Cerebellum (tissue), 4 donors: ENCODE measurements at places on chromosomes 4 and X. TPM values are rescaled to one million over a fixed set of nuclear protein-coding genes. Genes with fewer than 3 reads are reported as not detected.
A peak's percentile ranks its signal among the peaks of the same experiment; 100 is the strongest.

GRCh38 chr4:152691761-152692160, 12.0 kb upstream of the TMEM154 start:
- DNase-seq, result no peak

GRCh38 chr4:183657564-183657963, 1.4 kb downstream of the RWDD4 start:
- no peak for DNase-seq

DNA sequence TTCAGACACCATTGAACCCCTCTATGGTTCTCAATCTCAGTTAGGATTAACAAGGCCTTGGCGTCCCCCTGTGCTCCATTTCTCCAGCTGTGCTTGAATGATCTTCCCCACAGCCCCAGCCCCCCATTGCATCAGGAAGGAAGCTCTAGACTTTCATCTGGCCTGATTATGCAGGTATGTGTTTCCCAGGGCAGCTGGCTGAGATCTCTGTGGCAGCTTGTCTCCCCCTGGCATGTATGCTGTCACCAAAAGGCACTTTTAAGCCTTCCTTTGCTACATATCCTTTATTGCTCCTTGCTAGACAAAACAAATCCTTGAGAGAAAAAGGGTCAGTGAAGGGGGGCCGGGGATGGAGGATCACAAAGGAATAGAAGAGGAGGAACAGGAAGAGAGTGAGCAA, 1056.0 kb upstream of the SLIT2 start:
- DNase-seq, result no peak

- DNase-seq, result no peak
These were observed 109.1 kb downstream of the ANAPC4 start for GRCh38 chr4:25486171-25486570.

IGFBP7 gene
- total RNA-seq, result 26.9 TPM

GRCh38 chr4:95386410-95386809, 162.4 kb downstream of the UNC5C start:
- DNase-seq, result no peak

DNA sequence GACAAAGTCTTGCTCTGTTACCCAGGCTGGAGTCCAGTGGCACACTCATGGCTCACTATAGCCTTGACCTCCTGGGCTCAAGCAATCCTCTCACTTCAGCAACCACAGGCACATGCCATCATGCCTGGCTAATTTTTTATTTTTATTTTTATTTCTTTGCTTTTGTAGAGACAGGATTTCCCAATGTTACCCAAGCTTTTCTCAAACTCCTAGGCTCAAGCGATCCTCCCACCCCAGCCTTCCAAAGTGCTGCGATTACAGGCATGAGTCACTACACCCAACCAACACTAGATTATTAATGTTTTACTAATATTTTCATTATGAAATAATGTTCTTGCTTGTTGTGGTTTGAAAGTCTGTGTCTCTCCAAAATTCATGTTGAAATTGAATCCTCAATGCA, 5.2 kb upstream of the ACTRT1 start:
- DNase-seq, result no peak

PLXNA3 gene
- total RNA-seq, result 28.2 TPM

PAGE2 gene
- not detected for total RNA-seq

DNA sequence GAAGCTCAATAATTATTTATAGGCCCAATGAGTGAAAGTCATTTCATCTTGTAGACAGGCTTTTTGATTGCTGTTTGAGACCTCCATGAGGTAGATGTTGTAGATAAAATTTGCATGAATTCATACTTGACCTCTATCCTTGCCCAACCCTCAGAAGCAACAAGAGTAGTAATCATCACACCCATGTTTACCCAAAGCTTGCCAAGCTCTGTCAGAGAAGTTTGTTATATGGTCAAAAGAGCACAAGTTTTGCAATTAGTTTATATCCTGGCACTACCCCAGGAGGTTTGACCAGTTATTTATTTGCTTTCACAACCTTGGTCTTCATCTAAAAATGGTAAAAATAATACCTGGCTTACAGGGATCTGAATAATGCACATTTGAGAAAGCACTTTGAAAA, 20.7 kb downstream of the ADH7 start:
- no peak for DNase-seq

MAGEB2 gene
- total RNA-seq, result not detected

DNA sequence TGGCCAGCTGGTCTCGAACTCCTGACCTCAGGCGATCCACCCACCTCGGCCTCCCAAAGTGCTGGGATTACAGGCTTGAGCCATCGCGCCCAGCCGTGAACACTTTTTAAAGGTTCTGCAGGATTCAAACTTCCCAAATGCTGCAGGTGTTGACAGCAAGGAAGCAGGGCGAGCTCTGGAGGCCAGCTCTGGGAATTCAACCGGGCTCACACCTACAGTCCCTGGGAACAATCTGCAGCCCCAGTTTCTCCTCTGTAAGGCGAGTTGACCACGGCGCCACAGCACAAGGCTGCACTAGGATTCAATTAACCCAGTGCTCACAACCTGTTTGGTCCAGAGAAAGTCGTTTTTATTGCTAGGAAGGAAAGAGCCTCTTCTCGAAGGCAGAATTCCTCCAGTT, 1.6 kb downstream of the MTNR1A start:
- DNase-seq, result no peak

- no peak for DNase-seq
These were observed 18.5 kb downstream of the SORCS2 start for GRCh38 chr4:7210824-7211223.

DNA sequence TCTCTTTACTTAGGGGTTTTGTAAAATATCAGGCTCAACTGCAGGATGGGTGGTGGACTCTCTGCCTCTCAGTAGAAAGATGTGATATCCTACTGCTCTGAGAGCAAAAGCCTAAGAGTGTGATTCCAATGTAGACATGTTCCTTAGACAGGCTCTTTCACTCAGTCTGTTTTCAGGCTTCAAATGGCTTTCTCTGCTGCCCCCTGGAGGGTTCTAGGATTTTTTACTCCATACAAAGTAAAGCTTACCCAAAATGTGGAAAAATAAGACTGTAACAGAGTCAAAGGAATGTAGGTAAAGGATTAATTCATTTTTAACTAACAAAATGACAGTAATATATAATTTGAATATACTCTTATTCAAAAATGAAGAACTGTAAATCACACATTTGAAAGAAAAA, 32.1 kb downstream of the ZGRF1 start:
- peak; percentile 49 for DNase-seq

GRCh38 chr4:26829018-26829417, 31.6 kb upstream of the STIM2 start:
- DNase-seq, result no peak

SATL1 gene
- total RNA-seq, result 2.6 TPM

GRCh38 chr4:743463-744211, 38.0 kb downstream of the PCGF3 start:
- no peak for DNase-seq

RTL5 gene
- total RNA-seq, result 5.2 TPM

TEC gene
- total RNA-seq, result 0.73 TPM

DCAF8L2 gene
- total RNA-seq, result not detected

GRCh38 chr4:72110886-72111285, 79.1 kb downstream of the NPFFR2 start:
- no peak for DNase-seq

DNA sequence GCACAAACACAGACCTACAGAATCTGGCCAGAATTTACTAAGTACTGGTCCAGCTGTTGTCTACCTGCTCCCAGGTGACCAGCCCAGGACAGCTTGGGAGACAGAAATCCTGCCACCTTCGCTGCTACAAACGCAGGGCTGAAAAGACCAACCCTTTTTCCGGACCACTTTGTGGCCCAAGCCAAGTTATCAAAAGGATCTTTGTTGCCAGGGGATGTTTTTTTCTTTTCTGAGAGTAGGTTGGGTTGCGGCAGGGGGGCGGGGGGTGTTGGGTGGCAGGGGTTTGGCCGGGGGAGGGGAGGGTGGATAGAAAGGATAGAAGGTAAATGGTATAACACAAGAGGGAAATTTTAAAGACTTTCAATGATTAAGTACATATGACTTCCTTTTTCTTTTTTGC, 63.4 kb downstream of the STOX2 start:
- DNase-seq, result no peak

DNA sequence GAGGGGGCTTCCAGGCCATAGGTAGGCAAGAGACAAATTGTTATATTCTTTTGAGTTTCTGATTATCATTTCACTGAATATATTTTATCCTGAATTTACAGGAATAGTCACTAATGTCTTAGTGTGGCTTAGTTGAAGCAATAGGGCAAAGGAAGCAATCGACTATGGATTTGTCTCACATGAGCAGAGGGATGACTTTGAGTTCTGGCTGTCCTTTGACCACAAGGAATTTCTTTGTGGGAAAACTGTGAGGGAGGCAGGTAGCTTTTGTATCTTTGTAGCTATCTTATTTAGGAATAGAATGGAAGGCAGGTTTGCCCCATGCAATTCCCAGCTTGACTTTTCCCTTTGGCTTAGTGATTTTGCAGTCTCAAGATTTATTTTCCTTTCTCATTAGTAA, 207.3 kb upstream of the ANXA10 start:
- DNase-seq, result no peak

DNA sequence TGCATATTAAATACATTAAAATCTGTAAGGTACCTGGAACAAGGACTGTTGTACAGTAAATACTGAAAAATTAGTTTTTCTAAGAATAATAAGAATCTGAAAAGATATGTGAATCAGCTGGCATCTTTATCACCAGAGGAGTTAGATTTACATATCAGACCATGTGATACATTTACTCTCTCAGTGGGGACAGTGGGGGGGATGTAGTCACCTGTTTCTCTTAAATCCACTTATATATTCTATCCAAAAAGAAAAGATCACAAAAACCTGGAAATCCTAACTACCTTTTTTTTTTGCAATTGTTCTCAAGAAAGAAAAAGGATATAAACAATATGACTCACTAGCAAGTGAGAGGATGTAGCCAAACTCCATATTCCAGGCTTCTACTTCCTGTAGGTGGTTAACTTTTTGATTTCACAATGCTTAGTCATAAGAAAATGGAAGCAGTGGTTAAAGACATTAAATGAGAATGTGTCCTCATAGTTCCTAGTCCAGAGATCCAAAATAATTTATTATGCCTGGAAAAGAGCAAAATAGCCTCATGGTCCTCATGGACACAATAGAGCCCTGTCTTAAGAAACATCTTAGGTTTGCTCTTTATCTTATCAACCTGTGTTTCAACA, 22.5 kb upstream of the MYOZ2 start:
- no peak for DNase-seq

DNA sequence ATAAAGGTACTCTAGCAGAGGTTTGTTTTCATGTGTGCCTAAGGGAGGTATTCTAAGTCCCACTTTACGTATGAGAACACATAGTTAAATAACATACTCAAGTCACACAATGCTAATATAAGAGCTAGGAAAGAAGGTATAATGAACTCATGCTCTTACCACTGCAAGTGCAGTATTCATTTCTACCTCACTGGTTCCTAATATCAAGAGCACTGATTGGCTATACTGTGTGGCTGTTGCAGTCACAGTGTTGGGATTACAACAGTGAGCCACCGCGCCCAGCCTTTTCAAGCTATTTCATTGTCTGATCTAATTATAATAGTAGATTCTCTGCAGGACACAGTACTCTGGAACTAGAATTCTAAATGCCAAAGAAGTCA, 84.0 kb downstream of the PDS5A start:
- no peak for DNase-seq

- no peak for DNase-seq
These were observed 117.9 kb downstream of the MID1IP1 start for GRCh38 chrX:38919202-38919601.

RASL11B gene
- total RNA-seq, result 6.0 TPM

DNA sequence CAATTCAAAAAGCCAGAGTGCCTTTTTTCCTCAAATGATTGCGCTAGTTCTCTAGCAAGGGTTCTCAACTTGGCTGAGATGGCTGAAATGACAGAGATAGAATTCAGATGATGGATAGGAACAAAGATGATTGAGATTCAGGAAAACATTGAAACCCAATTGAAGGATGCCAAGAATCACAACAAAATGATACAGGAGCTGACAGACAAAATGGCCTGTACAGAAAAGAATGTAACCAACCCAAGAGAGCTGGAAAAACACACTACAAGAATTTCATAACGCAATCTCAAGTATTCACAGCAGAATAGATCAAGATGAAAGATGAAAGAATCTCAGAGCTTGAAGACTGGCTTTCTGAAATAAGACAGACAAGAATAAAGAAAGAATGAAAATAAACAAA, 51.7 kb upstream of the MMAA start:
- DNase-seq, result no peak

AMBN gene
- not detected for total RNA-seq

PCDH10 gene
- total RNA-seq, result 29.9 TPM

DNA sequence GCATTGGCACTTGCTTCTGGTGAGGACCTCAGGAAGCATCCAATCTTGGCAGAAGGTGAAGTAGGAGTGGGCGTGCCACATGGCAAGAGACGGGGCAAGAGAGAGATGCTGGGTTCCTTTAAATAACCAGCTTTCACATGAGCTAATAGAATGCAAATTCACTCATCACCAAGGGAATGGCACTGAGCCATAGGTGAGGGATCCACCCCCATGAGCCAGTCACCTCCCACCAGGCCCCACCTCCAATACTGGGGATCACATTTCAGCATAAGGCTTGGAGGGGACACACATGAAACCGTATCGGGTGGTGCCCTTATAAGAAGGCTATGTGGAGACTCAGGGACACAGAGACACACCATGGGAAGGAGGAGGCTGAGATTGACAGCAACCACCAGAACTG, 140.0 kb upstream of the MSX1 start:
- no peak for DNase-seq

DNA sequence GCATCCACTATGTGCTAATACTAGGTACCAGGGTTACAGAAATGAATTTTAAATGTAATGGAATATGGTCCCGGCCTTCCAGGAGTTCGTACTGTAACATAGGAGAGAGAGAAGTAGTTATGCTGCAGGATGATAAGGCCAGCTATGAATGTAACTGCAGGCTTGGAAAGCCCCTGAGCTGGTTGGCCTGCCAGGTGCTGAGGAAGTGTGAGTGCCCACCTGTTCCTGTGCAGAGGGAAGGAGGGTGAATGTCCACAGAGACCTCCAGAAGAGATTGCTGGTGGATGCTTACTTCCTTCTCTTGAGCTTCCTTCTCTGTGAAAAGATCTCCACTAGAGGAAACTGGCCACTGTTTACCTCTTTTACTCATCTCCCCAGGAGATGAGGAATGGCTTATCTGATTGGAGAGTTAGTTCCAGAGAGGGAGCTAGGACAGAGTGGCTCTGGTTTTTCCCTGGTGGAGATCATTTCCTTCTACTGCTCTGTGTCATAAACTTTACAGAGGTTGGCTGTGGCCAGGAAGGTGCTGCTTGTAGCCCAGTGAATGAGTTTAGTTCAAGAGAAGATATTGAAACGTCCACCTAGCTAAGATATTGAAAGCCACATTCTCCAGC, 114.0 kb upstream of the LNX1 start:
- no peak for DNase-seq

TRIM60 gene
- total RNA-seq, result not detected

LEF1 gene
- 18.1 TPM for total RNA-seq

DNA sequence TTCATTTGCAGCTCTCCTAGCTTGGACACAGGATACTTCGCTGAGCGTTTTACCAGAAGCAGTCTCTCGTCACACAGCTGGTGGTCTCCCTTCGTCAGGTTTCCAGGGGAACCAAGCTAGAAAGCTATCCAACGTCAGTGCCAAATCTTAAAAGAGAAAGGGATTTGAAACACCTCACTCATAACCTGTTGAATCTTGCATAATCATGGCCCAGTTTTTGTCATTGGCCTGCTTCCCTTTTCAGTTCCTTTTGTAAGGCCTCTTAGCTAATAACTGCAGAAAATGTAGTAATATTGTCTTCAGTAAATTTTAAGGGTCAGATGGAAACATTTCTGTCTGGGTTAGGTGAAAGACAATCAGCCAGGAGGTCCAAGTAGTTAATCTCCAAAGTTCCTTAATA, 22.0 kb downstream of the RAB39B start:
- no peak for DNase-seq

GRCh38 chr4:137587796-137588195, 55.5 kb upstream of the PCDH18 start:
- no peak for DNase-seq

GRCh38 chr4:62162606-62163005, 962.5 kb downstream of the ADGRL3 start:
- no peak for DNase-seq
